ENCODE measurements at places on chromosomes 12 and 14.

DNA sequence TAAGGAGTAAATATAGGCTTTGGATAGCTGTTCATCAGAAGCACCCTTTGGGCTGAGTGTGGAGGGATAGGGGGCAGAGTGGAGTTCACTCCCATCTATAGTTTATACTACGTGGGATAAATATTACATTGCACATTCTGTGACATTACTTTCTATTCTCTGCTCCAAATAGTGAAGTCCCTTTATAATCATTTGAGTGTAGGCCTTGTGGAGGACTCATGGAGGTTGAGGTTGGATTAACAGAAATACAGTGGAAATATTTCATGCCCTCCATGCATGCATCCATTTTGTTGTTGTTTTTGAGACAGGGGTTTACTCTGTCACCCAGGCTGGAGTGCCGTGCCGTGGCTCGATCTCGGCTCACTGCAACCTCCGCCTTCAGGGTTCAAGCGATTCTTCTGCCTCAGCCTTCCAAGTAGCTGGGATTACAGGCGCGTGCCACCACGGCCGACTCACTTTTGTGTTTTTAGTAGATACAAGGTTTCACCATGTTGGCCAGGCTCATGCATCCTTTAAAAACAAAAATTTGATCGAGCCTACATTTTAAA lies 1.4 kb downstream of the CHPT1 start:
- no peak for DNase-seq

- no peak for DNase-seq
These were observed 434.1 kb downstream of the NOVA1 start for GRCh38 chr14:26163761-26164160.

DNA sequence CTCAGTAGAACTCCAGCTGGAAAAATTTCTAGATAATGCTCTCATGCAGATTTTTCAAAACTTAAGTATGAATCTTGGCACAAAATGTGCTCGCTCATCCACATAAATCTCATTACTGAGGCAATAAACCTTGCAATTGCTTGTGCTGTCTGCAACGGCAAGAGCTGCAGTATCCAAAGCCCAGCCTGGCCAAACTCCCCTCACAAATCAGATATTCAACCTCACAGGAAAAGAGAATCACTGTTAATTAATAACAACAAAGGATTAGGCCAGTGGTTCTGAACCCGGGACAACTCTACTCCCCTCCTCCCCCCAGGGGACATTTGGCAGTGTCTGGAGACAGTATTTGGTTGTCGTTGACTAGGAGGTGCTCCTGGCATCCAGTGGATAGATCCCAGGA lies 19.2 kb upstream of the CORO1C start:
- no peak for DNase-seq

DNA sequence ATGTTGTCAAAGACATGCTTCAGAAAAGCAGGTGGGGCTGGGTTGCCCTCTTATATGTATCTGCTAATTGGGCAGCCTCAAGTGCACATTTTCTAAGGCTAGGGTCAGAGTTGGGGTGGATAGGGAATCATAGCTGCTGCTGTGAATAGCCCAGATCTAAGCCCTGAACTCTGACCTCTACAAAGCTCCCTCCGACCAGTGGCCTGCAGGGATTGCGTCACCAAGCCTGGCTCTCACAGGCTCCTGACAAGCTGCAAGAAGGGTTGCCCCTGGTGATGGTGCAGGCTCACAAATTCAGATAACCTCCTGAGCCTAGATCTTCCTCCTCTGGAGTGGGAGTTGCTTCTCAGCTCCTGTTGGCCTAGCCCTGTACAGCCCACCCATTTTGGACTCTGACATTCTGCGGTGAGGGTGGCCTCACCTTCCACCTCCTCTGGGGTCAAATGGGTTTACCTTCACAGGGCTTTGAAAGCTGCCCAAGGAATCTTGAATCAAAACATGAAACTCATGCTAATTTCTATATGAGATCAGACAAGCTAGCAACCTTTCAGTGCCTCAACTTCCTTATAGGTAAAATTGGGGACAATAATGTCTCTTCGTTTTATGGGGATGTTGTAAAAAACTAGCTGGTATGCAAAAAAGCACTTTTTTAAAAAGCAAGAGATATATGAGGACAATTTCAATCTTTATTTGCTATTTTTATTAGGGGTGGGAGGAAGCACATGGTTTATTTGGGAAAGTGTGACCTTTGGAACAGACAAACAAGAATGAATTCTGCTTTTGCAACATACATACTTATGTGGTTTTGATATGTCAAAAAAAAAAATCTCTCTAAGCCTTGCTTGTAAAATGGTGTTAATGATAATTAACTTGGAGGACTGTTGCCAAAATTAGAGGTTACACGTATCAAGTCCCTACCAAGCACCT lies 4.9 kb upstream of the SUSD6 start:
- DNase-seq = no peak

DNA sequence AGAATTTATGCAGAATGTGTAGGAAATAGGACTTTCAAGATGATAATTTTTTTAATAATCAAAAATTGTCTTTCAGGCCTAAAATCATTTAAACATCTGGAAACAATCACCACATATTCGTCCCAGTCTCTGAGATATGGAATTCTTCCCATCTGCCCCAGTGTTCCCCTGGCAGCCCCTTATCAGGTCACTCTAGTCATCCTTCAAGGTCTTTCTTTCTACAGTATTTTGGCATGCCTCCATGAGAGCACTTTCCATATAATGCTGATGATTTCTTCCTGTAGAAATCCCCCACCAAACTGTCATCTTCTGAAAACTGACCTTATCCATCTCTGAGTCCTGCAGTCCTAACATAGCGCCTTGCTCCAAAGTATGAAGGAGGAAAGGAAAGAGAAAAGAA lies 422.1 kb downstream of the RPS29 start:
- DNase-seq = no peak

All from activated CD4-positive, alpha-beta T cell treated with anti-CD3 and anti-CD28 coated beads, Interleukin-2, amount 50 U/mL, for 1 hour (primary cell).